ENCODE measurements at places on chromosomes 12 and 14.

GRCh38 chr14:60134702-60135101 lies 30.5 kb downstream of the DHRS7 start:
- no peak for DNase-seq

DNA sequence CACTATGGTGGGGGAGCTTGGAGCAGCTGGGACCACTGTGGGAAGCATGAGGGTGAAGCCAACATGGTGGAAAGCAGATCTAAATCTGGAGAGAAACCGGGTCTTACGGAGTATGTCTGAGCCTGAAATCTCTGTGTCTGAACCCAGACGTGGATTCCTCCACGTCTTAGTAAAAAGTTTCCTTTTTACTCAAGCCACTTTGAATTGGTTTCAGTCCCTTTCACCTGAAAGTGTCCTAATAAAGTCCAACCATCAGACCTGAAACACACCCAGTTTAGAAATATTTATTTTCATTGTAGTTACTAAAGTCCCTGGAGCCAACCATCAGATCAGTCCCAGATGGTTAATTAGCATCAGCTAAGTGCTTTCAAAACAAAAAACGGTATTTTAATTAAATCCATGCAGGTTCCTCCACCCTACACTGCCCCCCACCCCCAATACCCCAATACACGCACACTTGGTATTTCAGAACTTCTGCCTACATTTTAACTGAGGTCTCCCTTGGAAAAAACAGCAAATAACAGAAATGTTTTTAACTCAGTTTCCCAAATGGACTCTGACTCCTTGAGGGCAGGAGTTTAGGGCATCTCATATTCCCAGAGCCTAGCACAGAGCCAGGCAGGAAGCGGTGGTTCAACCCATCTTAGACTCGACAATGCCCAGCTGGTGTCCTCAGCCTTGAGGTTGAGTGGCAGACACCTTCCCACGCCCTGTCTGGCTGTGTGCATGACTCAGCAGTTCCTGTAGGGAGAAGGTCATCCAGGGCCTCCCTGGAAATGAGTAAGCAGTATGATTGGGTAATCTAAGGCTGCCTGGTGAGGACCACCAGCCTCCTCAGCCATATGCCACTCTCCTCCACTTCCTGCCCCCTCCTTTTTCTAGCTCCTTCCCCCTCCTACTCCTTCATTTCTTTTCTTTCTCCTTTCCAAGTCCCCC lies 175.8 kb downstream of the TTC8 start:
- no peak for DNase-seq

GRCh38 chr12:113996026-113996425 lies 29.9 kb upstream of the RBM19 start:
- DNase-seq, result no peak

- no peak for DNase-seq
Measured at GRCh38 chr12:99135376-99135775, 490.3 kb downstream of the APAF1 start.

DNA sequence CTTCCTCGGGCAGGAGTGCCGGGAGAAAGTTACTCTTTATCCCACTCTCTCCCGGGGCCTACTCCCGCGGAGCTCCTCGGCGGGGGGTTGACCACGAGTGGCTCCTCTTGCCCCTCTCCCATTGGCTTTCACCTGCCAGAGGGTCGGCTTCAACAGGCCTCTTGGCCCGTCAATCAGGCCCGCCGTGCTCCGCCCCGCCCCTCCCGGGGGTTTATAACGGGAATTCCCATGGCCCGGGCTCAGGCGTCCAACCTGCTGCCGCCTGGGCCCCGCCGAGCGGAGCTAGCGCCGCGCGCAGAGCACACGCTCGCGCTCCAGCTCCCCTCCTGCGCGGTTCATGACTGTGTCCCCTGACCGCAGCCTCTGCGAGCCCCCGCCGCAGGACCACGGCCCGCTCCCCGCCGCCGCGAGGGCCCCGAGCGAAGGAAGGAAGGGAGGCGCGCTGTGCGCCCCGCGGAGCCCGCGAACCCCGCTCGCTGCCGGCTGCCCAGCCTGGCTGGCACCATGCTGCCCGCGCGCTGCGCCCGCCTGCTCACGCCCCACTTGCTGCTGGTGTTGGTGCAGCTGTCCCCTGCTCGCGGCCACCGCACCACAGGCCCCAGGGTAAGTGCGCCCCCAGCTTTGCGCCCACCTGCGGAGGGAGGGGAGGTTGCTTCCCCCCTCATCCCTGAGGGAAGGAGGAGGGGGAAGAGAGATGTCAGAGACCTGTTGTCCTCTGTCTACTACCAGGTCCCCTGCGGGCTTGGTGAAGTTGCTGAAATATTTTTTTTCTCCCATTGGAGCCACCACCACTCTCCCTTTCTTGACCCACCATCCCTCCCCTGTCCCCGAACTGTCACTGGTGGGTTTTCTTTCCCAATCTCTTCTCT lies at the start of gene SMOC1:
TSS of gene SMOC1 (plus strand) at position 242 of the 869 bp plus-strand sequence. CDS start at position 505, 263 bp downstream.
- no peak for DNase-seq

DNA sequence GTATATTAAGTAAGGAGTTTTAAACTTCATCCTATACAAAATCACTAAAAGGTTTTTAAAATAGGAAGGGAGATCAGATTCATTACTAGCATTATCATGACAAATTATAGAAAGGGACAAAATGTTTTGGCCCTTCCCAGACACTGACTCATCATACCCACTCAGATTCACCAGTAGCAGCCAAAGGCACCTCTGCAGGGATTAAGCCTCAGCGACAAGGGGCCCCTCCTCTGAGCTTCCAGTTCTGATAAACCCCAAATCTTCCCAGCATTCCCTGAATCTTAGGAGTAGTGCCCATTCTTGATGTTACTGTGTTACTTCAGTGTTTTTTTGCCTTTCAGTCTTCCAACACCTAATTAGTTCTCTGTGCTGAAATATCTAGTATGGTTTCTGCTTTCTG lies 14.5 kb downstream of the KRAS start:
- DNase-seq, result no peak

DNA sequence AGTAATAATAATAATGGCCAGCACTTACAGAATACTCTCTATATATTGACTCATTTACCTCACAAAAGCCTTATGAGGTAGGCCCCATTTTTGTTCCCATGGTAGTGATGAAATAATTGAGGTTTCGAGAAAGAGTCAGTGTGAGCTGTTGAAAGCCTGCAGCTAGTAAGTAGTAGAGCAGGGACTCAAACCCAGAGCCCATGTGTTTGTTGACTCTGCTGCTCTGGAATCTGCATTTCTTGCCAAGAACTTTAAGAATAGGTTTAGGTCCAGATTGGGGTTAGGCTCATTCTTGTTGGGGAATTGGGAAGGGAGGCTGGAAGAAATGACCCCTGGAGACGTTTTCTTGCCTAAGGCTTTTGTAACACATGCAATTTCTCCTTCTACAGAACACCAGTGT lies 27.9 kb downstream of the DYRK4 start:
- no peak for DNase-seq

DNA sequence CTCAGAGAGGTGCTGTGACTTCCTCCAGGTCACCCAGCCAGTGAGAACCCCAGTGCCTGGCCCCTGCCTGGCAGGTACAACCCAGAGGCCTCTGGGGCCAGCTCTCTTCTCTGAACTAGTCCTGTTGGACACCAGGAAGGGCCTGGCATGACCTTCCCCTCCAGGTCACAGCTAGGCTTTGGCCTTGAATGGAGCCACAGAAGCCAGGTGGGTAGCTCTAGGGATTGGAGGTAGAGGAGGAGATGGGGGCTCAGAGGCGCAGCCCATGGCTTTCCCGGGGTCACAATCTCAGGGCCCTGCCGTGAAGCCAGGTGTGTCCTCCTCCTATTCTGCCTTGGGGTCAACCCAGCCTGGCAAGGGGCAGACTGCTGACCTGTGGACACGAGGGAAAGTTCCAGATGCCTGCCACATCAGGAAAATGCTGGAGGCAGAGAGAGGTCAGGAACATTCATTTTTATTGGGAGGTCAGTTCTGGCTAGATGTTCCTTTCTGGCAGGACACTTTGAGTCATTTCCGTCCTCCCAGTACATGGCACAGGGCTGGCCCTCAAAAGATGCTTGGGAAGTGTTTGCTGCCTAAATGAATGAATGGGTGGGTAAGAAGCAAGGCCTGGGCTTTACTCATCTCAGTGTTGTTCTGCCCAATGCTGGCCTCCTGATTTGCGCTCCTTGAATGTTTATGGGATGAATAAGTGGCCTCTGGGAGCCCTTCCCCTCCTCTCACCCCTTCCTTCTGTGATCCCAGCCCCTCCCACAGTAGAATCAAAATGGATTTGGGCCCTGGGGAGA lies 25.4 kb downstream of the FAM222A start:
- no peak for DNase-seq

DNA sequence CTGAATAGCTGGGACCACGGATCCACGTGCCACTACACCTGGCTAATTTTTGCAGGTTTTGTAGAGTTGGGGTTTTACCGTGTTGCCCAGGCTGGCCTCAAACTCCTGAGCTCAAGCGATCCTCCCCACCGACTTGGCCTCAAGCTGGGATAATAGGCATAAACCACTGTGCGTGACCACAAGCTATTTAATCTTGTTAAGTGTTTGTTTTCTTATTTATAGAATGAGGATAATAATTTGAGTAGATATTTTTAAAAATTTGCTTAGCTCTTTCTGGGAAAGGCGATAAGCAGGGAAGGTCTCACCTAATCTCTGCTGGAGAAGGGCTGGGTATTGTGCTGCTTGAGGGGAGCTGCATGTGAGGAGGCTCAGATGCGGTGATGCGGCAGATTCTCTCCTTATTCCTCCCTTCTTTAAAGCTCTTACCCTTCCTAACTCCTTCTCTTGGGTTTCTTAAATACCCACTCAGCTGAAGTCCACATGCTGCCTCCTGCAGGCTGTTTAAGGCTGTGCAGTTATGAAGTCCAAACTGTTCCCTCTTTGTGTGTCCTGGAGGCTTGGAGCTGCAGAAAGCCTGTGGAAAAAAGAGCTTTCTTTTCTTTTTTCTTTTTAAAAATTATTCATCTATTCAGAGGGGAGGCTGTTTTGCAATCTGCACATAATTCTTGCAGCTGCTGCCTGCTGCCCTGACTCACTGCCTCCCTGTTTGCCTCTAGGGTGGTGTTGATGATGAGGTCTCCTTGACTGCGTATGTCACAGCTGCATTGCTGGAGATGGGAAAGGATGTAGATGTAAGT lies 37.9 kb downstream of the A2ML1 start:
- no peak for DNase-seq

GRCh38 chr12:116174006-116174405 lies 103.5 kb downstream of the MED13L start:
- DNase-seq, result no peak

- no peak for DNase-seq
Measured at GRCh38 chr12:87274594-87275245, 754.5 kb downstream of the C12orf50 start.

GRCh38 chr12:114404083-114404925 lies 1.6 kb downstream of the TBX5 start:
- DNase-seq, result no peak

GRCh38 chr12:51941604-51942003 lies 9.9 kb upstream of the ACVR1B start:
- no peak for DNase-seq

DNA sequence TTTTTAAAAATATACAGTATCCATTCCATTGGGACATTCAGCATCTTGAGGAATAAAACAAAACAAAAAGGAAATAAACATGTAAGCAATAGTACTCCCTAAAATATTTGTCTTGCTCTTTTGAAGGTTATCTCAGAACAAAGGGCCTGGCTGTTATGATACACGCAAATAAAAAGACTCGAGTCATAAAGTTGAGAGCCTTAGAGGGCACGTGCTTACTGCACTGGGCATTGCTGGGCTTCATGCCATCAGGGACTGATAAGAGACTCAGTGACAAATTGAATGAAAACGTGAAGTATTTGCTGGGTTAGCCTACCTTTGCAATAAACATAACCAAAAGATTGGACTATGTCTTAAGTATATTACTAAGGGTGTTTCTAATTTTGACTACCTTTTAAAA lies 118.9 kb downstream of the SLC35F4 start:
- no peak for DNase-seq

DNA sequence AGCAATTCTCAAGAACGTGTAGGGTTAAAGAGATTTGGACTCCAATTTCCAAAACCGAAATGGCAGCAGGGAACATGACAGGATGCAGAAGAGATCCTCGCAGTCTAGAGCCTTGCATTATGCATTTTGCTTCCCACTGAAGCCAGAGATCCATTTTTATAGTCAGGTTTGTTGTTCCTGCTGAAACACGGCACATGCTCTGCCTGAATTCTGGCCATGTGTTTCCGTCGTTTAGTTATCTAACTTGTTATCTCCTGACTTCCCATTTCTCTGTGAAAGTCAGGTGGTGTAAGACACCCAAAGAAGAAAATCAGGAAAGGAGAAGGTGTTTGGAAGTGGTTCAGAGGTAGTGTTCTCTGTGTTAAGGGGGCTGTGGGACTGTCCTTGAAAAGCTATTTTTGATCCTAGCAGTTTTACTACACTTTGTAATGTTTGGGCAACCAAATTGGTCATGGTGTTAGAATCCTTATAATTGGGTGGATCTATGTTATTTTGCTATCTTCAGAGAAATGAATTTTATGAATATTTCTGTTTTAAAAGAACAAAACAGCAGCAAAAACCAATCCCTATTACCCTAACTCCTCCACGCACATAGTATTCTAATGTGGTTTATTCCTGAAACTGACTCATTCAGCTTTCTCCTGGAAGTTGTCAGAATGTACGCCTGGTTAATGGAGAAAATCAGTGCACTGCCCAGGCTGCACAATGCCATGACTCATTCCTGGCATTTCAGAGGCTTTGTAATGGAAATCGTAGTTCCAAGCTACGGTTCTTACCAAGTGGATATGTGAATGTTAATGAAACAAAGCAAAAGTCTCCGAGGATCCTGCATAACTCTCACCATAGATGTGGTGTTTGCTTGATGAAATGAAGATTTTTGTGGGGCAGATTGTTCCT lies 110.1 kb downstream of the SAMD4A start:
- no peak for DNase-seq

DNA sequence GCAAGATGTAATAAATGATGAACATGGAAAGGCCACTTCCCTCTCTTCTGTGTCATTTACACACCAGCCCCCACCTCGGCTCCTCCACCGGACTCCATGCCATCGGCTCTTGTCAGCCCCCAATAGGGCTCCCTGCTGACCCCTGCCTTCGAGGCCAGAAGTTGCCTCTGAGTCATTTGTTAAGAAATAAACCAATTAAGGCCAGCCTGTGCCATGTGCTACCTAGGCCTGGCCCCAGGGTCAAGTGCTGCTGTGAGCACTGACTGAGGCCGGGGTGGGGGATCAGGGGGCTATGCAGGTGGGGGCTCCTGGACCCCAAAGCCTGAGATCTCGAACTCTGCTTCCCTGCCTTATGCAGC lies 53.2 kb downstream of the TESC start:
- no peak for DNase-seq

GRCh38 chr12:128660532-128661225 lies 163.1 kb downstream of the SLC15A4 start:
- no peak for DNase-seq

GRCh38 chr12:13891902-13892301 lies 89.5 kb downstream of the GRIN2B start:
- no peak for DNase-seq

DNA sequence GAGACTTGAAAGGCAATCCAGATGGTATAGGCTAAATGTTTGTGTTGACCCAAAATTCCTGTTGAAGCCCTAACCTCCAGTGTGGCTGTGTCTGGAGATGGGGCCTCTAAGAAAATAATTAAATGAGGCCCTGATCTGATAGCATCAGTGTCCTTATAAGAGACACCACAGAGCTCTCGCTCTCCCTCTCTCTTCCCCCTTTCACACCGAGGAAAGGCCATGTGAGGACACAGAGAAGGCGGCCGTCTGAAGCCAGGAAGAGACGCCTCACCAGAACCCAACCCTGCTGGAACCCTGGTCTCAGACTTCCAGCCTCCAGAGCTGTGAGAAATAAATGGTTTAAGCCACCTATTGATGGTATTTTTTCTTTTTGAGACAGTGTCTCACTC lies 87.5 kb downstream of the SCARB1 start:
- no peak for DNase-seq

Measured in stimulated activated CD8-positive, alpha-beta memory T cell treated with anti-CD3 and anti-CD28 coated beads, Interleukin-4, amount 100 ng/mL, for 1 hour (primary cell).